Suppressor macrophage treated with lipopolysaccharide for 1 hour (primary cell): ENCODE measurements at places on chromosomes 6 and 20.

DNA sequence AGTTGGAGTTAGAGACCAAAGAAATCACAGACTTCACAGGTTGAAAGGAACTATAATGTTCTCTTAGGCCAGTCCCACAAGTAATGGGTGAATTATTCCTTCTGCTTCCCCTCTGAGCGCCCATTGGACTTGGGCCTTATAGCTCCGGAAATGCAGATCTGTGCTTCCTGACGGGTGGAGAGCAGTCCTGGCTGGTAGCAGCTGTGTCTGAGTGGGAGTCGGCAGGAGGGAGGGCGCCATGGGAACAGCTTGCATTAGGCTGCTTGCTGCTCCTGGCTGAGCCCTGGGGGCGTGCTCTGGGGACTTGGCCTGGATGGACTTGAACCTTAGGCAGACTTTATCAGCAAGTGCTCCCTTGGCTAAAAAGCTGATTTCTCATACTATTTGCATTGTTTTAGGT is 18.4 kb upstream of the NUP153 start:
- DNase-seq = peak; percentile 13

DNA sequence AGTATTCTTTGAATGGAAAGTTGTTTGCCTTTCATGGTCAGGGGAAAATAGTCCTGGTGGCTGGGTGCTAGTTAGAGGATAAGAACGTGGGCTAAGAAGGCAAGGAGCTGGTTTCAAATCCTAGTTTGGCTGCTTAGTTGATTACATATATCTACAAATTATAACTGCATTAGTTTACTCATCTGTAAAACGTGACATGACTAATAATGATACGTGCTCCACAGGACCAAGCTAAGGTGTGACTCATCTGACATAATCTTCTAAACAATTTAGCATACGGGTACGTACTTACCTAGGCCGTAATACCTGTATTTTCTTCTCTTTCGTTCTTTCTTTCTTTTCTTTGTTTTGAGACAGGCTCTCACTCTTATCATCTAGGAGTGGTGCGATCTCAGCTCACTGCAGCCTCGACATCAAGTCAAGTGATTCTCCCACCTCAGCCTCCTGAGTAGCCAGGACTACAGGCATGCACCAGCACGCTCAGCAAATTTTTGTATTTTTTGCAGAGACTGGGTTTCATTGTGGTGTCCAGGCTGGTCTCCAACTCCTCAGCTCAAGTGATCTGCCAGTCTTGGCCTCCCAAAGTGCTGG is 1274.2 kb upstream of the GJE1 start:
- DNase-seq = no peak

GRCh38 chr6:74115674-74116073 is 419.7 kb downstream of the CD109 start:
- DNase-seq = no peak

- DNase-seq = peak; percentile 55
These were observed 8.6 kb downstream of the CD83 start for GRCh38 chr6:14126191-14126590.

GRCh38 chr6:29631209-29631810 is 1.7 kb downstream of the GABBR1 start:
- no peak for DNase-seq
